Psoas muscle (tissue), 8 donors: ENCODE measurements at places on chromosomes 13 and 19.

DNA sequence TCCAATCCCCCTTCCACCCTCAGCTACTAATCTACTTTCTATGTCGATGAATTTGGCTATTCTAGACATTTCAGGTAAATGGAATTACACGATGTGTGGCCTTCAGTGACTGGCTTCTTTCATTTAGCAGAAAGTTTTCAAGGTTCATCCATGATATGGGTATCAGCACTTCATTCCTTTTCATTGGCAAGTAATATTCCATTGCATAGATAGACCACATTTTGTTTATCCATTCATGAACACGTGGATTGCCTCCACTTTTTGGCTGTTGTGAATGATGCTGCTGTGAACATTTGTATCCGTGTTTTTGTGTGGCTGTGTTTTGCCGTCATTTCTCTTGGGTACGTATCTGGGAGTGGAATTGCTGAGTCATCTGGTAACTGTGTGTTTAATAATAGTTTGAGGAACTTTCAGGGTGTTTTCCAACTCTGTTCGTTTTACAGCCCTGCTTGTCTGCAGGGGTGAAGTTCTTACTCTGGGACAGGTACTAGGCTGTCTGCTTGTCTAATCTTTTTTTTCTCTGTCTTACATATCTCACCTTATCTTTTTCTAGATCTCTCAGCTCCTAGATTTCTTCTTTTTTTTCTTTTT lies 32.5 kb downstream of the MARK4 start:
- no peak for DNase-seq

DNA sequence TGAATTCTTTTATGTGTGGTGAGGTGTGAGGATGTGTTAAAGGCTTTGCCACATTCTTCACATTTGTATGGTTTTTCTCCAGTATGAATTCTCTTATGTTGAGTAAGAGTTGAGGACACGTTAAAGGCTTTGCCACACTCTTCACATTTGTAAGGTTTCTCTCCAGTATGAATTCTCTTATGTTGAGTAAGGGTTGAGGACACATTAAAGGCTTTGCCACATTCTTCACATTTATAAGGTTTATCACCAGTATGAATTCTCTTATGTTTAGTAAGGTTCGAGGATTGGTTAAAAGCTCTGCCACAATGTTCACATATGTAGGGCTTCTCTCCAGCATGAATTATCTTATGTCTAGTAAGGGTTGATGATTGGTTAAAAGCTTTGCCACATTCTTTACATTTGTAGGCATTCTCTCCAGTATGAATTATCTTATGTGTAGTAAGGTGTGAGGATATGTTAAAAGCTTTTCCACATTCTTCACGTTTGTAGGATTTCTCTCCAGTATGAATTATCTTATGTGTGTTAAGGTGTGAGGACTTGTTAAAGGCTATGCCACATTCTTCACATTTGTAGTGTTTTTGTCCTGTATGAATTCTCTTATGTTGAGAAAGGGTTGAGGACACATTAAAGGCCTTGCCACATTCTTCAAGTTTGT lies 27.1 kb downstream of the ZNF724 start:
- DNase-seq = no peak

DNA sequence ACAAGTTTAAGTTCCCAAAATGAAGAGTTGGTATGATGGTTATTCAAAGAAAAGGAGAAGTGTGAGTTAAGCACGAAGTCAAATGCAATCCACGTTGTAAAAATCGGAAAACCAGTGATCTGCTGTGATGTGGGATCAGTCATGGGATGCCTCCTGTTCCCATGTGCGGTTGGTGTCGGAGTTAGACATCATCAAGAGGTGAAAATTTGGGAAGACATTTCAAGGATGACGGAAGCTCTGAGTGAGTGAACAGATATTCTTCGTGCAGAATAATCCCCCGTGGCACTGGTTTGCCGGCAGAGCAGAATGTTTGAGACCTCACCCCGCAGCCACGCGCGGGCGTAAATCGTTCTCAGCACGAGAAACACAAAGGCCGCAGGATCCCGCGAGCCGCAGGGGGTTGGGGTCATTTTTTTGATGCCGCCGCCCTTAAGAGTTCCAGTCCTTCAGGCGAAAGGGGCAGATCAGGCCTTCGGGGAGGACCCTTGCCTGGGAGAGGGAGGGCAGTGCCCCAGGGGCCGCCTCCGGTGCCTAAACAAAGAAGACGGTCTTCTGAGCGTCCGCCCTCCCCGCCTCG lies 13.7 kb upstream of the SOX1 start:
- no peak for DNase-seq

GRCh38 chr19:17406046-17406886 lies 836 bp upstream of the BST2 start:
- DNase-seq = no peak

GRCh38 chr19:31292639-31293185 lies 56.5 kb downstream of the TSHZ3 start:
- DNase-seq = no peak
